ENCODE measurements at places on chromosomes 1 and 21.

- peak; percentile 39 for DNase-seq
Measured at GRCh38 chr1:193069748-193070385, 10.5 kb downstream of the RO60 start.

- DNase-seq = no peak
Measured at GRCh38 chr1:22021061-22021460, 19.6 kb downstream of the CELA3A start.

- DNase-seq = no peak
Measured at GRCh38 chr1:153498746-153499145, 37.0 kb downstream of the S100A6 start.

DNA sequence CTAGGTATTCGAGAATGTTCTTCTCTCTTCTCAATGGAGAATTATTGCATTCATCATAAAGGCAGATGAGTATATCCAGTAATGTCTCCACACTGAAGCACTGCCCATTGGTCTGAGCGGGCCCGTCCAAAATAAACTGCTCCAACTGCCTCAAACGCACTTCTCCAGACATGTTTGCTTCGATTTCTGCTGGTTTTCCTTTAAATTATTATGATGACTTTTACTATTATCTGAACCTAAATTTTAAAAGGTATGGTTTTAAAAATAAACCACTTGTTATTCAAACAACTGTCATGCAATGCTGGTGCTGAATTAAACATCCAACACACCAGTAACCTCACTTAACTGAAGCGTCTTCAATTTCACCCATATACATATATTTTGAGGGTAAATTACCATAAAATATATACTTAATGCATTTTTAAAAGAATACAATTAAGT lies 1.3 kb downstream of the CDC42BPA start:
- peak; percentile 66 for DNase-seq

DNA sequence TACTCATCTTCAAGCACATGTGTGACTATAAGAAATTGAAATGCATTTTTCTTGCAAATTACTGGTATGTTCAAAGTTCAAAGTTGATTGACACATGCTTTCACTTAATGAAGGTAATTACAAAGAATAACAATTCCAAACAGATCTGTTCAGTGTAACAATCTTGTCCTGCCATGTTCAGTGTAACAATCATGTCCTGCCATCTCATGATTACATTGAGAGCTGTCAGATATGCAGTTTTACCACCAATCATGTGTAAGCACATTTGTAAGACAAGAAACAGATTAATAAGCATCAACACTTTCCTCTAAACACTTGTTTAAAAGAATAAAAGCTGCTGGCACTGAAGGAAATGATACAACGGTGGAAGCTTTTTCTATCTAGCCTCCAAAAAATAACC lies 80.3 kb upstream of the ZNF281 start:
- DNase-seq = no peak

- DNase-seq = no peak
Measured at GRCh38 chr1:159964144-159964543, 10.1 kb upstream of the SLAMF9 start.

DNA sequence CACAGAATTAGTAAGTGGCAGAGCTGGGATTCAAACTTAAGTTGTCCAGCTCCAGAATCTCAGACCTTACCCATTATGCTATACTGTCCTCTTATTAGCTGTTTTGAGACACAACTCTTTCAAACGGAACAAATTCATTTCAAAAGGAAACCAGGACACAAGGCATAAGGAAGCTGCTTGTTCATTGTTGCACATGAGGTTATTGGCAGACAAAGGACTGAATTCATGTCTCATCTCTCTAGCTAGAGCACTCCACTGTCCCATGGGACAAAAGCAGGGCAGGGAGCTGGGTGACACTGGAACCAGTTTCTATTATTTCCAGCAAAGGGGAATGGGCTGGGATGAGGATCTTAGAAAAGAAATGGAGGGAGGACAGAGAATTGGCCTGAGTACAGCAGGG lies 26.4 kb downstream of the CHI3L2 start:
- no peak for DNase-seq

DNA sequence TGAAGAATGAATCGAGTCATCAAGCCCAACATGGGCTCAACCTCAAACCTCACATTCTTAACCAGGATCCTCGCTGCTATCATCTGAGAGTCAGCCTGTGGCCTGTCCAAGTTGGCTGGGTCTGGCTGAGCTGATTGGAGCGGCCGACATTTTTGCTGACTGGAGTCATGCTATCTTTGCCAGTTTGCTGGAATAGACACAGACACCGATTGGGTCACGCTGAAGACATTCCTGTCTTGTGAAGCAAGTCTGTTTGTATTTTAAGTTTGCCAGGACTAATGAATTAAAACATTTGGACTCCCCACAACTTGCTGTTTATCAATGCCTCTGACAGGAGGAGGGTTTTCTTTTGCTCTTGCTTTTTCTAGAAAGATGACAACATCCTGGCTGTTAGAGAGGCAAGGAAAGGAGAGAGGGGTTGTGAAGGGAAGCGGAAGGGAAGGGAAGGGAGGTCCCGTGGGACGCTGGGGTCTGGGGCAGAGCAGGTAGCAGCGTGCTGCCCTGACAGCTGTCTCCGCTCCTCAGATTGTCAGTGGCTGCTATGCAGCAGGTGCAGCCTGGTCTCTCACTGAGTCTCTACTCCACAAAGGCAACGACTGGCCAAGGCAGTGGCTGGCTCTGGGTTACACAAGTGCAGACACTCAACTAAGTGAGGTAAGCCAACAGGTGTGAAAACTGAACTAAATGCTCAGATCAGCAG lies at the start of gene MAP3K7CL:
MAP3K7CL (plus strand) TSS at position 375 of the 700 bp plus-strand sequence. CDS start 2,701 bp downstream, outside the sequence.
- DNase-seq = peak; percentile 100

DNA sequence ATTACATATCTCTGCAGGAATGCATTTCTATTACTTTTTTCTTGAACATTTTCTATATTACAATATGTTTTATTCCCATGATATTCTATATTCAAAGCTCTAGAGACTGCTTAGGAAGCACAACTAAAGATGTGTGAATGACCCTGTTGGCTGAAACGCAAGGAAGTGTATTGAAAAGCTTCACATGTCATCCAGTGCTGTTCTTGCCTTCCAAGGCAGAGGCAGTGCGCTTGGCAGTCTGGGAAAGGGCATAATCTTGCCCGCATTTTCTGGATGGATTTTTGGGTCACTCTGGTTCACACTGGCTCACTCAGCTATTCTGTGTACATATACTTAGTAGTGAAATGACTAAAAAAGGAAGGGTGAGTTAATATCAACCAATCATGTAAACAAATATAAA lies 262.4 kb downstream of the PTPRC start:
- no peak for DNase-seq

DNA sequence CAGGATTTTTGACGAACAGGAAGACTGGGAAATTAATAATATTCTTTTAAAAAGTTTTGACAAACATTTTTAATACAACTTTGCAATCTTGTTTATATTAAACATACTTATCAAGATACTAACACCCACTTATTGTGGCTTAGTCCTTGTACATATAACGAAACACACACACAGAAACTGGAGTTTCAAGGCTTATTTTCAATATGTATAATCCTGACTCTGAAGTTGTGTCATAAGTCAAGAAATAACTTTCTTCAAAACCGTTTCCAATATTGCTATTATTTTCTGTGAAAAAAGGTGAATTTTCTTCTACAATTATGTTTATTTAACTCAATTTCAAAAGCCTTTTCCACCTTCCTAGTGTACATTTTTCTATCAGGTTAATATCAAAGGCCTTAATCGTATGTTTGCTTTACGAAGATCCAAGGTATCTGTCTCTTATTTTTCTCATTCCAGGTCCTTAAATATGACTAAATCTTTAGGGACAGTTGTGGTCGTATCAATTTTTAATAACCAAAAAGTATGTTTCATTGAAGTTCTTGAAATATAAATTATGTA lies 1.8 kb downstream of the CDKN2C start:
- DNase-seq = no peak

DNA sequence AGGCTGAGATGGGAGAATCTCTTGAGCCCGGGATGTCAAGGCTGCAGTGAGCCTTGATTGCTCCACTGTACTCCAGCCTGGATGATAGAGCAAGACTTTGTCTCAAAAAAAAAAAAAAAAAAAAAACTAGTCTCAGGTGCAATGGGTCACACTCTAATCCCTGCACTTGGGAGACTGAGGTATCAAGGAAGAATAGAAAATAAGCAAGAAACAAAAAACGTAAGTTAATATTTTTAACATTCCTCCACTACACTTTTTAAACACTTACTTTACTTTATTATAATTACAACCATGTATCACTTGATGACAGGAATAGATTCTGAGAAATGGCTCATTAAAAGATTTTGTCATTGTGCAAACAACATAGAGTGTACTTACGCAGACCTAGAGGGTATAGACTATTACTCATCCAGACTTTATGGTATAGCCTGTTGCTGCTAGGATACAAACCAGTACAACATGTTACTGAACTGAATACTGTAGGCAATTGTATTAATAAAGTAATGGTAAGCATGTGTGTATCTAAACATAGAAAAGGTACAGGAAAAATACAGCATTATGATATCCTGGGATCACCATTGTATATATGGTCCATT lies 1244.1 kb upstream of the ADGRL4 start:
- DNase-seq = no peak

GRCh38 chr1:34749992-34750391 lies 4.9 kb upstream of the GJB5 start:
- DNase-seq = no peak

DNA sequence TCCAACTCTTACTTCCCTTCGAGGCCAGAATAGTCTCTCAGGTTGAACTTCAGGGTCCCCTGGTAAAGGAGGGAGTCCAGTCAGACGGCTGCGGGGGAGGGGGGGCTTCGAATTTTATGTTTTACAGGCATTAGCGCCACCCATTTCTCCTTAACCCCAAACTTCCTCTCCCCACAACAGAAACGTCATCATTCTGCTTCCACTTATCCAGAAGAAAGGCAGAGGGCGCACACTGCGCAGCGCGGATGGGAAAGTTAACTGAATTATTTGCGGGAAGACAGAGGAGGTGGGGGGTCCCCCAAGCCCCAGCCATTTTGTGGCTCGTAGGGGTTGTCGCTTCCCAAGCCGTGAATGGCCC lies 529 bp upstream of the PRMT2 start:
- peak; percentile 92 for DNase-seq

- DNase-seq = no peak
Measured at GRCh38 chr1:165564561-165564960, 20.8 kb downstream of the LRRC52 start.

DNA sequence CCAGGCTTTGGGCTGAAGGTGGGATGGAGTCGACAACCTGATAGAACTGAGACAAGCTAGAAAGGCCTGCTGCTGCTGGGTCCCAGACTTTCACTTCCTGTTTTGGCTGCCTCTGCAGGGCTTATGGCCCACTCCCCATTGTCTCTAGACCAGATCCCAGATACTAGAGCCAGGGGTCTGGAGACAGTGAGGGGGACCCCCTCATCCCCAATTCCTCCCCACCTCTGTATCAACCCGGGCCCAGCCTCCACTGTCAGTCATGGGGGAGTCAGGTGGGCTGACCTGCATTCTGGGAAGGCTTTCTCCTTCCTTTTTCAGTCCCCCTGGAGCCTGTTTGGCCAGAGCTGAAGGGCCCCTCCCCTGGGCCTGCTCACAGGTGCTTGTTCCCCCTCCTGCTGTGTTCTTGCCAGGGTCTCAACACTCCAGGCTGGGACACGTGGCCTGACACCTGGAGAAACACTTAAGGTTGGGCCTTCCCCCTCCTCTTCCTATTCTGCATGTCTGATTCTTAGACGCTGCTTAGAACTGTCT lies 18.0 kb upstream of the ETV3L start:
- DNase-seq = no peak

- no peak for DNase-seq
Measured at GRCh38 chr1:99236756-99237155, 27.5 kb upstream of the PLPPR4 start.

DNA sequence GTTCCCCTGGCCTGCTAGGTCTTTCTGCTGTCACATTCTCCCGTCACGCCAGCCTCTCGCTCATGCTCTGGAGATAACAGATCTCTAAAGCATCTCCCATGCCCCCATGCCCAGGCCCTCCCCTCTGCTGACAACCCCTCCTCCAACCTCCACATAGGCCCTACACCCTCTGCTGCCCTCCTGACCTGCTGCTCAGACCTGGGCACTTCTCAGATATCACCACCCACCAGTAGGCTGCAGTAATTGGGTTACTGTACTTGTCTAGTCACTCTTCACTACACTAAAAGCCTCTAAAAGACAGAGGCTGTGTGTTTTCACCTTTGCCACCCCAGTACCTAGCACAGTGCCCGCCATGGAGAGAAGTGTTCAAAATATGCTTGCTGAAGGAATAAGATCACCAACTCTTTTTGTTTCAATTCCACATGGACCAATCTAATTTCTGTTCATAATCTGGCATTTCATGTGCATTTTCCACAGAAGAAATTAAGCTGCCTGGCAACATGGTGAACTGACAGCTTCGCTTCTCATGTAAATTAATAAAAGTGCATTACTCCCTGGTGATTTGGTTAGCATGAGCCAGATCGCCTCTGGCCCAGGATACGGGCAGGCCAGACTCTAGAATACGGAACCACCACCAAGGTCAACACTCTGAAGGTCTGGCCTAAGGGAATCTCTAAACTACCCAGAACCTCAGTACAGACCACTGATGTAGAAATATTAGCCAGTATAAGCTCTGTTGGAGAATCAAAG lies 20.7 kb downstream of the LBR start:
- no peak for DNase-seq

DNA sequence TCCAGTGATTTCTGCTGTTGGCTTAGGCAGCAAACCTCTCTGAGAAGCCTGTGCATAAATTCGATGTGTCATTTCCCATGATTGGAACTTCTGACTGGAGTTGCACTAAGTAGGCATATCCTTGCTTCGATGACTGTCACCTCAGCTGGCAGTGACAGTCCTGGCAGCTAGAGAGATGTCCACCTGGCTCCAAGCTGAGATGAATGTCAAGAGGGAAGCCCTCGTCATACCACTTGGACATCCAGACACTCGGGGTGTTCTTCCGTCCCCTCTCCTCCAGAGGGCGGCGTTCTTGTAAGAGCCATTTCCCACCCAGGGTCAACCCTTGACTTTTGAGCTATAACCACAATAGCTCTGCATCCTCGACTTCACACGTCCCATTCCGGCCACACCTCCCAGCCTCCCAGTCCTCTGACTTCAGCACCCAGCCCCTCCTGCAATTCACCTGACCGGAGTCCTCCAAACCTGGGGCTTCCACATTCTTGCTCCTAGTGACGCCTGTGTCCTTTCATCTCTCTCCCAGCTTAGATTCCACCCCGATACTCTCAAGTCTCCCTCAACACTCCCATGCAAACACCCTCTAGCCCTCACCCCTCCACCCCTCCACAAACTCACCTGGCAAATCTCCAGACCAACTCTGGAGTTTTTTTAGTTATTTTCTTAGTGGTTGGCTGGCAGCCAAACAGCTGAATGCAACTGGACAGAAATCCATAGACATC lies 17.3 kb downstream of the CA6 start:
- DNase-seq = peak; percentile 75

DNA sequence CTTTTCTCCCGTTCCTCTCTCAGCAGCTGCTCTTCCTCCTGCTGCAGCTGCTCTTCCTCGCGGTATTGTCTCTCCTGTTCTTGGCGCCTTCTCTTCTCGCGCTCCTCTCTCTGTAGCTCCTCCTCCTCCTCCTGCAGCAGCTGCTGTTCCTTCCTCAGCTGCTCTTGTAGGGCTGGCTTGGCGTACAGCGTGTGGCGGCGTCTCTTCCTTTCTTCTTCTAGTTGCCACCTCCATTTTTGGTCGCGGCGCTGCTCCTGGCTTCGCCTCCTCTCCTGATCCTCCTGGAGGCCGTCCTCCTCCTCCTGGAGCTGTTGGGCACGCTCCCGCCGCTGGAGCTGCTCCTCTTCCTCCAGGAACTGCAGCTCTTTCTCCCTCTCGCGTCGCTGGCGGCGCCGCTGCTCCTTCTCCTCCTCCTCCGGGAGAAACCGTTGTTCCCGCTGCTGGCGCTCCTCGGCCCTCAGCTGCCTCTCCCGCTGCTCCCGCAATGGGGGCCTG lies 4.8 kb downstream of the TCHH start:
- DNase-seq = peak; percentile 67

Measured in GM23248 (cell line).